ENCODE measurements at places on chromosomes 7 and 10. TPM values are rescaled to one million over a fixed set of nuclear protein-coding genes. Genes with fewer than 3 reads are reported as not detected.

GRCh38 chr7:43431020-43431595, 151.8 kb upstream of the STK17A start:
- H3K27me3 ChIP-seq: no peaks in the 10 kb centered on the region
- no peak overlapping the region for H3K4me3 ChIP-seq
- H3K4me1 ChIP-seq: no peaks in the 10 kb centered on the region
- no peak overlapping the region for H3K27ac ChIP-seq
- no peak for DNase-seq

GRCh38 chr7:51279391-51280023, 37.1 kb downstream of the COBL start:
- no peak for DNase-seq
- H3K36me3 ChIP-seq: no peaks in the 10 kb centered on the region
- no peak overlapping the region for H3K27ac ChIP-seq
- no peaks in the 10 kb centered on the region for H3K27me3 ChIP-seq
- no peak overlapping the region for H3K4me3 ChIP-seq

DNA sequence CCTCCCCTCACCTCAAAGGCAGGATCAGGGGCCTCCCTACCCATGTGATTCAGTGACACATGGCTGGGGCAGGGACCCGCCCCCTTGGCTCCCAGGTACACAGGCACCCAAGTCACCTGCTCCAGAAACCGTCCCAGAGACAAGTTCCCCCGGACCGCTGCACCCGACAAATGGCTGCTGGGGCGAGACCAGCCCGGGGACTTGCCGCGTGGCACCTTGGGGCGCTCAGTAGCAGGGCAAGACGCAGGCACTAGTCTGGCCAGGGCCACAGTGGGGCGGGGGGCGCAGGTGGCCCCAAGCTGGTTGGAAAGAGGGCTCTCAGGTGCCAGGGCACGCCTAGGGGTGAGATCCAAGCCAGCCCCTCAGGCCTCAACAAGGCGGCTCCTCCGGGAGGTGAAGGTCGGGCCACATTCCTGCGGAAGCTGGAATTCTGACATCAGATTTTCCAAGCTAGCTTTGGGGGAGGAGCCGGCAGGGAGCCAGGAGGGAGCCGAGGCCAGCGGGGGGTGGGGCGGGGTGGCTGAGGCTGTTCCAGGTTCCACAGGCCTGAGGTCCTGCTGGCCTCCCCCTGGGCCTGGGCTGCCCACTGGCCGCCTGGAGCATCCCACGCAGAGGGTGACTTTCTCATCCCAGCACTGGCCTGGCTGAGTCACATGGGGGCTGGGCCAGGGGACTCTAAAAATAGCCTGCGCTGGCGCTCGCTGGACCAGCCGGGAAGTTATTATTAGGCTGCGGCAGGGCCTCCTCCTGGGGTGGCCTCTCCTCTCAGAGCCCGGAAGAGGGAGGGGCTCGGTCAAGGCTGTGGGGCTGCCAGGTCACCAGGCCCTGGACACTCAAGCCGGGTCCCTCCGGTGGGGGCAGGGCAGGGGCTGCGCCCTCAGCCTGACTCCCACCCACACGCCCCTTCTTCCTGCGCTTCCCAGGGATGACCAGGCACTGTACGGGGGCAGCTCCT, 20.5 kb upstream of the INPP5A start:
- peak overlapping the region; percentile 88 for H3K27ac ChIP-seq
- peaks cover 62% of the 10 kb centered on the region for H3K4me1 ChIP-seq
- H3K27me3 ChIP-seq: no peaks in the 10 kb centered on the region
- DNase-seq: peak; percentile 91

GRCh38 chr10:31920538-31920937, 8.1 kb downstream of the ARHGAP12 start:
- no peak overlapping the region for H3K4me3 ChIP-seq
- H3K36me3 ChIP-seq: no peaks in the 10 kb centered on the region
- no peak overlapping the region for H3K27ac ChIP-seq
- H3K4me1 ChIP-seq: peaks cover 9% of the 10 kb centered on the region
- H3K27me3 ChIP-seq: no peaks in the 10 kb centered on the region

GRCh38 chr10:124328477-124329220, 90.1 kb downstream of the OAT start:
- H3K27me3 ChIP-seq: no peaks in the 10 kb centered on the region
- H3K36me3 ChIP-seq: no peaks in the 10 kb centered on the region
- H3K27ac ChIP-seq: no peak overlapping the region

- DNase-seq: no peak
- no peak overlapping the region for H3K4me3 ChIP-seq
- no peaks in the 10 kb centered on the region for H3K27me3 ChIP-seq
- no peak overlapping the region for H3K27ac ChIP-seq
Observed at GRCh38 chr10:125262920-125263319, 102.6 kb upstream of the CTBP2 start.

Gene RAMP3
- total RNA-seq: 154 TPM

All from upper lobe of left lung (tissue), 6 donors.